Spleen (tissue), 13 donors: ENCODE measurements at places on chromosomes 7 and 10. TPM values are rescaled to one million over a fixed set of nuclear protein-coding genes. Genes with fewer than 3 reads are reported as not detected.

Gene C10orf95
- 0.33 TPM for polyA plus RNA-seq

GRCh38 chr7:5083311-5083711, 37.7 kb downstream of the RBAK start:
- no peak for DNase-seq

- no peak for DNase-seq
Observed at GRCh38 chr10:89458291-89458690, 43.9 kb downstream of the IFIT5 start.

Gene CPED1
- polyA plus RNA-seq = 3.0 TPM

DNA sequence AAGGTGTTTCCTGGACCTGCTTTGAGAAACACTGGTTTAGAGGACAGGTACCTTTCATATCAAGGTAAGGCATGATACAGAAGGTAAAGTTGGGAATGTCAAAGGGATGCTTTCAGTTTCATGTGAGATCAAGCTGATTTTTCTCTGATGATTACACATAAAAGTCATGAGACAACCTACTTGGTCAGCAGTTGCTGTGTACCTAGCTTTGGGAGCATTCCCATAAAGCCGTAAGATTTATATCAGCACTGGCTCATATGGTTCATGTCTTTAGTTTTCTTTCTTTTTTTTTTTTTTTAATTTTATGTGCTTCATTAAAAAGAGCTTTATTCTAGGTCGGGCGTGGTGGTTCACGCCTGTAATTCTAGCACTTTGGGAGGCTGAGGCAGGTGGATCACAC, 265.3 kb upstream of the LRGUK start:
- no peak for DNase-seq

DNA sequence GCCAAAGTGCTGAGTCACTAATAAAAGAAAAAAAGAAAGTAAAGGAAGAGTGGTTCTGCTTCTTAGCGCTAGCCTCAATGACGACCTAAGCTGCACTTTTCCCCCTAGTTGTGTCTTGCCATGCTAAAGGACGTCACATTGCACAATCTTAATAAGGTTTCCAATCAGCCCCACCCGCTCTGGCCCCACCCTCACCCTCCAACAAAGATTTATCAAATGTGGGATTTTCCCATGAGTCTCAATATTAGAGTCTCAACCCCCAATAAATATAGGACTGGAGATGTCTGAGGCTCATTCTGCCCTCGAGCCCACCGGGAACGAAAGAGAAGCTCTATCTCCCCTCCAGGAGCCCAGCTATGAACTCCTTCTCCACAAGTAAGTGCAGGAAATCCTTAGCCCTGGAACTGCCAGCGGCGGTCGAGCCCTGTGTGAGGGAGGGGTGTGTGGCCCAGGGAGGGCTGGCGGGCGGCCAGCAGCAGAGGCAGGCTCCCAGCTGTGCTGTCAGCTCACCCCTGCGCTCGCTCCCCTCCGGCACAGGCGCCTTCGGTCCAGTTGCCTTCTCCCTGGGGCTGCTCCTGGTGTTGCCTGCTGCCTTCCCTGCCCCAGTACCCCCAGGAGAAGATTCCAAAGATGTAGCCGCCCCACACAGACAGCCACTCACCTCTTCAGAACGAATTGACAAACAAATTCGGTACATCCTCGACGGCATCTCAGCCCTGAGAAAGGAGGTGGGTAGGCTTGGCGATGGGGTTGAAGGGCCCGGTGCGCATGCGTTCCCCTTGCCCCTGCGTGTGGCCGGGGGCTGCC, at the start of gene IL6:
IL6 (plus strand) TSS at position 294 of the 807 bp plus-strand sequence; CDS start at position 357, 63 bp downstream.
- peak; percentile 87 for DNase-seq

DNA sequence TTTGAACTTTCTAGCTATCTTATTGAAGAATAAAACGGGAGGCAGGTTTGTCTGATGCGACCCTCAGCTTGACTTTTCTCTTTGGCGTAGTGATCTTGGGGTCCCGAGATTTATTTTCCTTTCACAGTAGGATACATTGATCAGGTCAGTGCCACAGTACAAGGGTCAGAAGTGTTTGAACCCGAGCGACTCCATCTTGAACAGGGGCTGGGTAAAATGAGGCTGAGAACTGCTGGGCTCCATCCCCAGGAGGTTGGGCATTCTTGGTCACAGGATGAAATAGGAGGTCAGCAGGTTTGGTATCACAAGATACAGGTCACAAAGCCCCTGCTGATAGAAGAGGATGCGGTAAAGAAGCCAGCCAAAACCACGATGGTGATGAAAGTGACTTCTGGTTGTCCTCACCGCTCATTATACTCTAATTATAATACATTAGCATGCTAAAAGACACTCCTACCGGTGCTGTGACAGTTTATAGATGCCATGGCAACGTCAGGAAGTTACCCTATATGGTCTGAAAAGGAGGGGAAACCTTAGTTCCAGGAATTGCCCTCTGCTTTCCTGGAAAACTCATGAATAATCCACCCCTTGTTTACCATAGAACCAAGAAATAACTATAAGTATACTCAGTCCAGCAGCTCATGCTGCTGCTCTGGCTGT, 3.0 kb upstream of the TECPR1 start:
- DNase-seq = no peak

GRCh38 chr7:22179442-22179879, 177.5 kb downstream of the RAPGEF5 start:
- DNase-seq = no peak

GRCh38 chr7:155983176-155983815, 171.0 kb upstream of the SHH start:
- DNase-seq = no peak

- no peak for DNase-seq
Observed at GRCh38 chr10:77247031-77247990, 390.3 kb downstream of the KCNMA1 start.

Gene RBP3
- polyA plus RNA-seq = not detected

GRCh38 chr7:17042211-17042610, 160.4 kb upstream of the AGR3 start:
- DNase-seq = no peak

Gene ZMIZ2
- 64.5 TPM for polyA plus RNA-seq

GRCh38 chr10:93576888-93577287, 10.4 kb downstream of the FFAR4 start:
- no peak for DNase-seq

- no peak for DNase-seq
Observed at GRCh38 chr7:53604201-53604600, 568.8 kb downstream of the POM121L12 start.

DNA sequence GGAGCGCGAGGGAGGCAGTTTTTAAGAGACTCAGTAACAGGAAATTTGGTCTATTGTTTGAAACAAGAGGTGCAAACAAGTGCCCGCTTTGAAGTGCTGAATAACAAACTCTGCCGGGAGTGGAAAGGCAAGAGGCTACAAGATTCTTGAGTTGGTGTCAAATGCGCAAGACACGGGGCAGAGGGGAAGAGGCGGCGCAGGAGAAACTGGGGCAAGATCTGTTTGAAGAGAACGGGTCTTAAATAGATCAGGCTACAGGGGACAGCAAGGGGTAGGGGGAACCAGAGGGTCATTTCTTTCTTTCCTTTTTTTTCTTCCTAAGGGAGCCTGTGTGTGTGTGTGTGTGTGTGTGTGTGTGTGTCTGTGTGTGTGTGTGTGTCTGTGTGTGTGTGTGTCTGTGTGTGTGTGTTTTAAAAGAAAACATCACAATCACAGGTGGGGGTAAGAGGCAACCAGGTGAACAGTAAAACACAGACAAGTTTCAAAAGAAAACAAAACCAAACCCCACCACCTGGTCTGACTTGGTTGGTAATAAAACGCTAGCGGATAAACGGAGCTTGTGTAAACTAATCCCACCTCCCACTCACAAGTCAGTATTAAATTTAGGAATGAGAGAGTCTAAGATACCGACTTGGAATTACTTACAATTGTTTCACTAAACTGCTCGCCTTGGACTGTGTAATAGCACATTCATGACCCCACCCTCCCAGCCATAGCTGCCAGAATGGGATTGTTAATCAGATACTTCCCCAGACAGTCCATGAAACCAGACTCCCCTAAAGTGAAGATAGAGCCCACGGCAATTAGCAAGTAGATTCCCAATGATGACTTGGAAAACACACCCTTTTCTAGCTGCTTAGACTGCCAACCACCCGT, 13.1 kb upstream of the CUX1 start:
- peak; percentile 56 for DNase-seq

Gene AGBL3
- 1.2 TPM for polyA plus RNA-seq

Gene SYCE1
- 0.24 TPM for polyA plus RNA-seq

Gene HYAL4
- polyA plus RNA-seq = not detected

DNA sequence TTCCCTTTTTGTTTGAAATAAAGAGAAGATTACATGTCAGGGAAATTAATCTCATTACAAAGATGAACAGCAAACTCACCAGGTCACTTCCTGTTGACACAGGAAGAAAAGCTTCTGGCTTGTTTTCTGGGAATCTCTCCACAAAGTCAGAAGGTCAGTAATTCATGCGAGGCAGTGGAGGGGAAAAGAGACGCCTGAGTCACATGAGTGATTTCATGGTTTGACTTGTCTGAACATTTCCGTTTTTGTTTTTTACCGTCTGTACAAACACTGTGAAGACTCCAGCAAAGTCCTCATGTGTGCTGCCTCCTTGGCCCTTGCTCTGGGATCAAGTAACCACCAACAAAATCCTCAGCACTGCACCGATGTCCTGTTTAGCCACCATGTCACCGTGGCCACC, 2.5 kb upstream of the HABP2 start:
- DNase-seq = no peak

- no peak for DNase-seq
Observed at GRCh38 chr10:130510755-130511154, 374.6 kb downstream of the GLRX3 start.

Gene ZNF679
- polyA plus RNA-seq = not detected

DNA sequence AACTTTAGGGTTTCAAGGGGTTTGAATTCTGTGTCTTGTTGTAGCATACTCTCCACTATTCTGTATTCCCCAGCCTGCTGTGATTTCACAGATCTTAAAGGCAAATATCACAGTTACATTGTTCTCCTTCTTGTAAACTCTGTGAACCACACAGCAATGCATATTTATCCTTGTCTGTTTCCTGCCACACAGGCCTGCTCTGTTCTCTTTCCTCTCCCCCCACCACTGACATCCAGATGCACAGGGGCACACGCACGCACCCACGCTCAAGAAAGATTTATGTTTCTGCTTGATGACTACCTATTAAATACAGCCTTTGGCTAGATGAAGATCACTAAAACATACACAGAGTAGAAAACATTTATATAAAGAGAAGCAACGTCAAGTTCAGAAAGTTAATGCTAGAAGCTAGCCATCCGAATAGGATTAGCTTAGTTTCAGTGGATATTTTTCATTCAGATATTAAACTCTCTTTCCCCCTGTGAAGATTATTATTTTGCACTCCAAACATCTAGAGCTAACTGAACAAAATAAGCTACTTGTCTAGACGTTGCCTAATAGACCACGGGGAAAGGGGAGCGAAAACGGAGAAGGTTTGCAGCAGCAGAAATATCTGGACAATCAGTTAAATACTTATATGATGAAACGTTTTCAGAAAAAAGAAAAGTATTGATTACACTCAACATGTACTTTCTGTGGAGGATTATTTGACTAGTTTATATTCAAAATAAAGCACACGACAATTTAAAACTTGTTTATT, 193.1 kb upstream of the SEMA3C start:
- no peak for DNase-seq

Gene ALOX5
- polyA plus RNA-seq = 184 TPM

GRCh38 chr7:43198599-43199090, 86.2 kb downstream of the HECW1 start:
- no peak for DNase-seq

- DNase-seq = no peak
Observed at GRCh38 chr7:44321796-44322195, 3.6 kb downstream of the CAMK2B start.

GRCh38 chr10:12471135-12471534, 121.8 kb downstream of the CAMK1D start:
- DNase-seq = peak; percentile 24

GRCh38 chr7:136389933-136390332, 412.8 kb upstream of the MTPN start:
- DNase-seq = no peak

- DNase-seq = no peak
Observed at GRCh38 chr10:73206385-73206784, 38.5 kb downstream of the FAM149B1 start.

Gene ADCY1
- 0.05 TPM for polyA plus RNA-seq

- DNase-seq = no peak
Observed at GRCh38 chr10:20166096-20166675, 350.0 kb downstream of the PLXDC2 start.

DNA sequence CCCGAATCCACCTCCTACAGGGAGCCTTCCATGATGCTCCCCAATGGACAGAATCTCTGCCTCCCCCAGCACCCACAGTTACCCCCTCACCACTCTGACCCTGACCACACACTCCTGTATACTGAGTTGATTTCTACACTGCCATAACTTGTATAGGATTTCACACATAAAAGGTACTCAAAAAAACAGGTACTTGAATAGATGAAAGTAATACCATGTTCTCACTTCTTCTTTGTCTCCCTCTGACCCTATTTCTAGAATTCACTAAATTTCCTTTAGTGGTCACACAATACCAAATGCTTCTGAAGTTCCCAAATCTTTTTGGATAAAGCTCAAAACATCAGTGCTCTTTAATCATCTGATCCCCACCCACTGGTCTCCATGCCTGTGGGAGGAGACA, 45.4 kb downstream of the HSPA12A start:
- no peak for DNase-seq

DNA sequence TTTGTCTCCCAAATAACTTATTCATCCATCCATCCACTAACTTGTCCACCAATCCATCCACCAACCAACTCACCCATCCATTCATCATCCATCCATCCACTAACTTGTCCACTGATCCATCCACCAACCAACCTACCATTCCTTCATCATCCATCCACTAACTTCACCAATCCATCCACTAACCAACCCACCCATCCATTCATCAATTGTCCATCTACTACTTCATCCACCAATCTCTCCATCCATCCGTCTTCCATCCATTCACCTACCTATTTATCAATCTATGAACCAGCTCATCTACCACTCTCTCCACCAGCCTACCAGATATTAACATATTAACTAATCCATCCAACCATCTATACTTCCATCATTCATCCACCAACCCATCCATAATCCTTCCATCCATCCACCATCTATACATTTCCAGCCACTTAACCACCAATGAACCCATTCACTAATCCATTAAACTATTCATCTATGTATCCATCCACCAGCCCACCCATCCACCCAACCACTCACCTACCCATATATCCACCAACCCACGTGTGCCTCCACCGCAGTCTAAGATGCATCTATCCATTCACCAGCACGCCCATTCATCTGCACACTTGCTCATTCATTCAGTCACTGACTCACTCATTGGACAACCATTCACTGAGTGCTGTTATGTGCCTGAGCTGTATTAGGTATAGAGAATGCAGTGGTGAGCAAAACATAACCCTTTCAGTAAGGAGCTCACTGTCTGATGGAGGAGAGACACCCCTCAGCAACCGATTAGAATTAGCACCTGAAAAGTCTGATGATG, 19.8 kb upstream of the TBL2 start:
- DNase-seq = no peak
